Left kidney (tissue), 8 donors: ENCODE measurements at places on chromosomes 5 and 9. TPM values are rescaled to one million over a fixed set of nuclear protein-coding genes. Genes with fewer than 3 reads are reported as not detected.

DNA sequence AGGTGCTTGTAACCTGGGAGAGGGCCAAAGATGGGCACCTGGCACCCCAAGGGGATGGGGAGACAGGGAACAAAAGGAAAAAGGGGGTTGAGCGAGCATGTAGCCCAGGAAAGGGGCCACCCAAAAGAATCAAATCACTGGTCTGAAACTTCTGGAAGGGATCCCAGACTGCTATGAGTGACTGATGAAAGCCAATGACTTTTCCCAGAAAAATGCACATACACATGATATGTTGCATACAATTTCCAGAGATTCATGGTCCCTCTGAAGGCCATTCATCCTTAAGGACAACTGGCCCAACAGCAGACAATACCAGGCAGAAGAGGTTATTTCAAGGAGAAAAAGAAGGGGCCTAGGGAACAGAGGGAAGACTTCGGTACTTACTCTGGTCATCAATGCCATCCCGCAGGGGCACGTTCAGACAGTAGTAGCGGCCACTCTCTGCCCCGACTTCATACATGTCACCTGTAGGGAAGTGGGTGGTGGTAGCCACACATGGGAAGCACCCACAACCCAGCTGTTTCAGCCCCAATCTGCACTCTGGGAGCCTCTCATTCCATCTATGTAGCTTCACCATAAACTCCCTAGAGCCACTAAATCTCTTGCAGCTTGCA lies 8.4 kb downstream of the HDAC3 start:
- DNase-seq: no peak

DNA sequence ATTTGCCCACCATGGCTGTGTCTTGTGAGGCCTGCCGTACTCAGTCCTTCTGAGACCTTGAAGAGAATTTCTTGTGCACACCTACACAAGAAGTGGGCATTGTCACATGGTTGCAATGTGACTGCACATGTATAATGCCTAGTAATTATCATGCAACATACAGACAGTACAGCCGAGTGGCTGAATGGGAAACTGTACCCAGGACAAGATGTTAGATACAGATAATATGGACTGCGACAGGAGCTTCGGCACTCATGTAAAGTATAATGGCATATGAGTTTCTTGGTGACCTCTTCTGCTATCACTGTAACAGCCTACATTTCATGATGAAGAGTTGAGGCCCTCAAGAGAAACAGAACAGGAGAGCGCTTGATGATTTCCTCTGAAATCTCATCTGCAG lies 4.8 kb upstream of the PRKACG start:
- DNase-seq: no peak

GRCh38 chr5:141003031-141003430 lies 36.8 kb downstream of the PCDHAC2 start:
- no peak for DNase-seq

DNA sequence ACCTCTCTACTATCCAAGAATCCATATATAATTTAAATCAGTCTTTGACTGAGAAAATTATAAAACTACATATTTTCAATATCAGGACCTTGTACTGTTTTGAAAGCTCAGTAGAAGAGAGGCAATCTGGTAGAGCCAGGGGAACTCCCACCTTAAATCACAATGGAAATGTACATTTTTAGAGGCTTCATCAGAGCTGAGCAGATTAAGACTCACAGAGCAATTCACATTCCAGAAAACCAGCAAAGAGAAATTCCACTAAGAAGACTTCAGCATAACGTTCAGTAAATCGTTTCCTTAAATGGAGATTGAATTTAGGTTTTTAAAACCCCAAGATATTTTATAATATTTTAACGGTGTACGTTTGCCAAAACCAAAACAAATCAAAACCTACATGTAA lies 227.8 kb upstream of the TRPM3 start:
- DNase-seq: no peak

DNA sequence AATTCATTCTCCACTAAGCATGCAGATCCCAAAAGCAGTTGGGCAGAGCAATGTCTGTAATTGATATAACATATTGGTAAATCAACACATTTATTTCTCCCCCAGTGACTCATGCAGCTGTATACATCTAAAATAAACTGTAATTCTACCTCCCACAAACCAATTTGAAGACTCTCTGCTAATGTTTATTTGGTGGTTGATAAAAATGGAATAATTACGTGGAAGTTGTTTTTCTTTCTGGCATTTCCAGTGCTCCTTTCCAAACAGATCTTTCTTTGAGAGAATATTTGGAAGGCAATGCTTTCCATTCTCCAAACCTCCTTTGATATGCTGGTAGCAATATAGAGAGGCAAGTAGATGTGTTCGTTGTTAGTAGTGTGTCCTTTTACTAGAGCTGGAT lies 194.7 kb downstream of the CHSY3 start:
- no peak for DNase-seq

Gene C9orf85
- polyA plus RNA-seq: 21.8 TPM

DNA sequence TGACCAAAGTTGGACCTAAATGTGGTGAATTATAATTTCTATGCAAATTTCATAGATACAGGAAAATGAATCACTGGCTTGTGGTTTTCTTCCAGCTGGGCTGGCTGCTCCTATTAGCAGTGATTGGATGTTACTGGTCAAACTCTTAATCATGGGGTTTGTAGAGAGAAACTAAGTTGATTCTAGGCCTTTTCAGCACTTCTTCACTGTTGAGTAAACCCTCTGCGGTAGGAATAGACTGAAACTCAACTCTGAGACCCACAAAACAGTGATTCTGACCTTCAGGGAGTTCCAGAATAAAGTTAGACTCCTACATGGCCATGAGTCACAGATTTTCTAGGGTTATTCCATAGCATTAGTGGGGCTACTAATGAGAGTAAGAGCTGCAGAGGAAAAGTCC lies 47.9 kb upstream of the FKTN start:
- DNase-seq: no peak

Gene SPATA31D4
- polyA plus RNA-seq: not detected

- no peak for DNase-seq
Measured at GRCh38 chr5:180642181-180642775, 7.1 kb downstream of the FLT4 start.

GRCh38 chr5:154222414-154222813 lies 31.9 kb downstream of the GALNT10 start:
- no peak for DNase-seq

Gene CER1
- 3.3 TPM for polyA plus RNA-seq

Gene SLC6A3
- polyA plus RNA-seq: 0.60 TPM

- peak; percentile 21 for DNase-seq
Measured at GRCh38 chr9:21402386-21403251, 6.3 kb upstream of the IFNA8 start.
